ENCODE measurements at places on chromosomes 1 and 21.
A peak's percentile ranks its signal among the peaks of the same experiment; 100 is the strongest.

DNA sequence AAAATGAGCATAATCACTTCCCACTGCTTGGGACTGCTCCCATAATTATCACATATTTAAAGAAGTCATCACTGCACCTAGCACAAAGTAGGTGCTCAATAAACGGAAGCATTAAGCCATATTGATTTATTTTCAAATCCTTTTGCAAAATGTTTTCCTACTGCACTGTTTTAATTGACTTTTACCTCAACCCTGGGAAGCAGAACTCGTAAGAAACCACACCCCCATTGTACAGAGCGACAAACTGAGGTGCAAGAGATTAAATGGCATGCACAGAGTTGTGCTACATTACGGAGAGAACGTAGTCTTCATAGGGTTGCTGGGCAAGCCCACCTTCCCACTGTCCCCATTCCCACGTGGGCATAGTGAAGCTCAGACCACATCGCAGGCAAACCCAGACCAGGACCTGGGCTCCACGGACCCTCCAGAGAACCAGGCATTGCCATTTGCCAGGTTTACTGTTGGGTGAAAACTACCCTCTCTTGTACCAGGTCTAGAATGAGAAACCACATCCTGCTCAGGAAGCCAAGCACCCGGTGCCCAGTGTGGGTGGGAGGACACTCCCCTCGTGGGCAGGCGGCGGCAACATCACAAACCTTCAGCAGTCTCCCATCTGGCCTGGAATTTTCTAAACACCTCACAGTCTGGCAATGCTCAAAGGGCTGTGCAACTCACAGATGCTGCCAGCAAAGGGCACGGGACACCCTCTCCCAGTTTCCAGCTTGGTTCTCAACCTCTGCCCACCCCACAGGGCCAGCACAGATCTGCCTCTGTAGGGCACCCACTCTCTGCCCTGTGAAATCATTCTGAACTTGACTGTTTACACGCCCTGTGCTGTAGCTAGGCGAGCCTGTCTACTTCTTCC, 8.2 kb downstream of the IFFO2 start:
- peak; percentile 81 for DNase-seq

DNA sequence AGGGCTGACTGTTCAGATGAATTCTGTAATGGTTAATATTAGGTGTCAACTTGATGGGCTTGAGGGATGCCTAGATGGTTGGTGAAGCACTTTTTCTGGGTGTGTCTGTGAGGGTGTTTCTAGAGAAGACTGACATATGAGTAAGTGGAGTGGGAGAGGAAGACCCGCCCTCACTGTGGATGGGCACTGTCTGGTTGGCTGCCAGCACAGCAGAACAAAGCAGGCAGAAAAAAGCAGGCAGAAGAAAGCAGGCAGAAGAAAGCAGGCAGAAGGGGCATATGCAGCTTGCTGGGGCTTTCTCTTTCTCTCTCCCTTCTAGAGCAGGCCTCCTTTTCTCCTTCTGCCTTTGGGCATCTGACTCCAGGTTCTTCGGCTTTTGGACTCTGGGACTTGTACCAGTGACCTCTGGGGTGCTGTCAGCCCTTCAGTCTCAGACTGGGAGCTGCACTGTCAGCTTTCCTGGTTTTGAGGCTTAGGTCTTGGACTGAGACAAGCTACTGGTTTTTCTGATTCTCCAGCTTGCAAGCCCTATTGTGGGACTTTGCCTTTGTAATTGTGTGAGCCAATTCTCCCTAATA, 42.9 kb upstream of the CD2 start:
- DNase-seq, result peak; percentile 86

DNA sequence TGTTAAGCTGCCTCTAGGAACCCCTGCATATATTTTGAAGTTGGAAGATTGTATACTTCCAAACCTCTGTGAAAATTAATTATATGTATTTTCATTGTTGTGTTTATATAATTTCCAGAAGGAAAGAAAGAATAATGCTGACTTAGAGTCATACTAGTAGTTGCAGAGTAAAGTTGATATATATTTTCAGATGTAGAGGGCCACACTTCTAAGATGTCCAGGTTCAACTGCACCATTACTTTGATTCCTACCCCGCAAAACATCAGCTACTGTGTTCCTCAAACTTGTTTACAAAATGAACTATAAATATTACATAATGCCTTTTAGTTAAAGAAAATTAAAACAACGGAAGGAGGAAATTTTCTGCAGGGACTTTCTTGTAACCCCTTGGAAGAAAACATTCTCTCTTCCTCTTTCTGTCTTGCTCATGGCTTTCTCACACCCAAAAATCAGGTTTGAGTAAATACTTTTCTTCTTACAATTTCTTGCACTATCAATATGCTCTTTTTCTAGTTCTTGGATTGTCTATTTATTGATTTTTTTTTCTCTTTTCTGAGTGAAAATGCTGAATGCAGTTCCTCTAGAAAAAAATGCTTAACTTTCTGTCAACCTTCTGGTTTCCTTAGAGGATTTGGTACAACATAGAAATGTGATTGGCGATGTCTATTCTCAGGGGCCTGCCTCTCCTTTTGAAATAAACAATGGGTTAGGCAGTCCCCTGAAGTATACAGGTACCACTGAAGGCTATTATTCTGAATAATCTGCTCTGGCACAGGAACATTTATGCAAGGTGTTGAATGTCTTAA, 867.8 kb downstream of the TTLL7 start:
- DNase-seq, result no peak

GRCh38 chr1:112262316-112262715, 133.7 kb upstream of the CTTNBP2NL start:
- no peak for DNase-seq

DNA sequence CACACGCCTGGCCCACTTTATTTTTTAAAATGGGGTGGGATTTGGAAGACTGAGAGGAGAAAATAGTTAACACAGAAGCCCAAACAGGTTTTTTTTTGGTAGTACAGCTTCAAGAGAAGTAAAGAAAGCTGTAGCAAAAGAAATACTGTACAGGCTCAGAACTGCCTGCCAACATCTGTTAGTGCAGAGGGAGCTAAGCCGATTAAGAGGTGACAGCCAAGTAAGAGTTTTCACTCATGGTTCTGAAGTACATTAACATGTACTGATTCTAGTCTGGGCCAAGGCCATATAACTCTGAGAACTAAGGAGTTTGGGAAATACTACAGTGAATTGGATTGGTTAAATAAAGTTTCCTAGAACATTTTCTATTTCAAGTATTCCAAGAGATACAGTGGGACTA, 51.6 kb downstream of the EIF2B3 start:
- DNase-seq, result no peak

GRCh38 chr1:164834641-164835040, 275.7 kb downstream of the PBX1 start:
- no peak for DNase-seq

DNA sequence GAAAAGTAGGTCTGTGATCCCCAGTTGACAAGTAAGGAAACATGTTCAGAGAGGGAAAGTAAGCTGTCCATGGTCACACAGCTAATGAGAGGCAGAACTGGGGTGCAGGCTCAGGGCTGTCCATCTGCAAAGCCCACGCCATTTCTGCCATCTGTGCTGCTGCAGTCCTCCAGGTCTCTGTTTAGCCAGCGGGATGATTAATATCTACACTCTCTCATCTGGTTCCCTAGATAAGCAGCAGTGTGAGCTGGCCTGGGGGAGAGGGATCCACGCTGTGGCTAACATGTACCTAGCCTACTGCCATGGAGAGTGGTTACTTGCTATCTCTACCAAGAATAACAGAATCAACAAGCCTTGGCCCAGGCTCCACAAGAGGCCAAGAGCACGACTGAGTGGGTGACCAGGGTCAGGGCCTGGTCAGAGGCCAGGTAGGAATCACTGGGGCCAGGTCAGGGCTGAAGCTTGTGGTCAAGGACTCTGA, 75.2 kb downstream of the TRABD2B start:
- no peak for DNase-seq

DNA sequence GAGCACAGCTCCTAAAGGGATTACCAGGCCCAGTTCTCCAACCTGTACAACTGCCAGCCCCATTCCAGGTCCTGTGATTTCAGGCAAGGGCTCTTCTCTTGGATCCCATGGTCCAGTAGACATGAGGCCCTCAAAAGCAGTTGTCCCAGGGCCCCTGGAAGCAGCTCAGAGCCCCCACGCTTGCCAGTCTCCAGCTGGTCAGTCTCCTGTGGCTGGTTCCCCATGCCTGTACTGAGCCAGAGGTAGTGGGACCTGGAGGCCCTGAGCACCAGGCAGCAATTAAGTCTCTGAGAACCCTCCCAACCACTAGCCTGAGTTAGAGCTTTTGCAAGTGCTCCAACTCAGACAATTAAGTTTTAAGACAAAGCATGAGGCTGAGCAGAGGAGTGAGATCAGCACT, 36.9 kb downstream of the CDC42BPA start:
- DNase-seq, result no peak

GRCh38 chr1:227793079-227793947, 22.2 kb upstream of the PRSS38 start:
- DNase-seq, result no peak

- DNase-seq, result no peak
Measured at GRCh38 chr1:99525331-99525730, 120.6 kb upstream of the PALMD start.

Measured in myocyte (in vitro differentiated cells).